ENCODE measurements at places on chromosomes 4 and X.

GRCh38 chr4:71553605-71554004 lies 214.8 kb downstream of the SLC4A4 start:
- DNase-seq, result peak; percentile 30

GRCh38 chr4:158255727-158256324 lies 45.5 kb downstream of the TMEM144 start:
- DNase-seq, result peak; percentile 37

DNA sequence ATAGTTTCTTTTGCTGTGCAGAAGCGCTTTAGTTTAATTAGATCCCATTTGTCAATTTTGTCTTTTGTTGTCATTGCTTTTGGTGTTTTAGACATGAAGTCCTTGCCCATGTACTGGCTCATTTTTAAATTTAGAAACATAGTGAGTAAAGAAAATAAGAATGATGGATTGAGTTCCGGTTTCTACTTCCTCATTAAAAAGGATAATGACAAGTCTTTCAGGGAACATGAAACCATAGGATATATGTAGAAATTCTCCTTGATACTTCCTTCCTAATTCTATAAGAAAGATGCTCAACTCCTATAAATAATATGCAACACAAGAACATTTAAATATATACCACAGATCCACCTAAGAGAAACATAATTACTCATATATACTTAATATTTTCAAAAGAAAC lies 240.9 kb downstream of the BANK1 start:
- DNase-seq, result no peak

GRCh38 chrX:137353404-137353803 lies 212.5 kb upstream of the ZIC3 start:
- DNase-seq, result no peak

Data from HCEC 1CT (cell line).